ENCODE measurements at places on chromosomes 11 and 22.

GRCh38 chr11:88590361-88590760 lies 252.8 kb upstream of the CTSC start:
- H3K4me3 ChIP-seq = no peak overlapping the region
- H3K36me3 ChIP-seq = no peaks in the 10 kb centered on the region
- no peak for DNase-seq

DNA sequence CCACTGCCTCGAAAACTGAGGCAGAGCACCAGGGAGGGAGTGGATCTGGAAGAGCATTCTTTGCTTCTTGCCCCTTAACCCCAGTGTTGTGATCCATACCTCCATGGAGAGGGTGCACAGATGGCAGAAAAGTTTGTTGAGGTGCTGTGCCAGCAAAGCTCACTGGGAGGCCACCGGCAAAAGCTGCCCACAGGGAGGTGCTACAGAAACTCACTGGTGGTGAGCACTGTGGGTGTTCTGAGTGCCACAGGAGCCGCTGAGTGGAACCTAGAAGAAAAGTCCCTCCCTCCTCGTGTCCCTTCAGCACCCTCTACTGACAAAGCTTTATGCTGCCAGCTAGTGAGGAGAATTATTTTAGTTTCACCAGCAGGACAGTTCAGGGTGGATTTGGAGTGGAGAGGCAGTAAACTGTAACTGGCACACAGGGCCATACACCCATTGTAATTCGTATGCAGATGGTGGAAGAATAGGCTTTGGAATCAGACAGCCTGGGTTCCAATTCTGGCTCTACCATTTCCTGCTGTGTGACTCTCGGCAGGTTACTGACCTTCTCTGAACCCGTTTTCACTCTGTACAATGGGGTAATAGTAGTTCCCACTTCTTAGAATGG lies 84.6 kb downstream of the SWAP70 start:
- H3K27ac ChIP-seq = no peak overlapping the region
- peaks cover 7% of the 10 kb centered on the region for H3K4me1 ChIP-seq
- H3K27me3 ChIP-seq = no peaks in the 10 kb centered on the region
- no peak overlapping the region for H3K4me3 ChIP-seq
- H3K36me3 ChIP-seq = peaks cover 13% of the 10 kb centered on the region

GRCh38 chr11:7341551-7341950 lies 89.8 kb downstream of the SYT9 start:
- H3K36me3 ChIP-seq = no peaks in the 10 kb centered on the region
- no peaks in the 10 kb centered on the region for H3K4me1 ChIP-seq
- H3K27me3 ChIP-seq = no peaks in the 10 kb centered on the region
- no peak for DNase-seq
- H3K4me3 ChIP-seq = no peak overlapping the region

DNA sequence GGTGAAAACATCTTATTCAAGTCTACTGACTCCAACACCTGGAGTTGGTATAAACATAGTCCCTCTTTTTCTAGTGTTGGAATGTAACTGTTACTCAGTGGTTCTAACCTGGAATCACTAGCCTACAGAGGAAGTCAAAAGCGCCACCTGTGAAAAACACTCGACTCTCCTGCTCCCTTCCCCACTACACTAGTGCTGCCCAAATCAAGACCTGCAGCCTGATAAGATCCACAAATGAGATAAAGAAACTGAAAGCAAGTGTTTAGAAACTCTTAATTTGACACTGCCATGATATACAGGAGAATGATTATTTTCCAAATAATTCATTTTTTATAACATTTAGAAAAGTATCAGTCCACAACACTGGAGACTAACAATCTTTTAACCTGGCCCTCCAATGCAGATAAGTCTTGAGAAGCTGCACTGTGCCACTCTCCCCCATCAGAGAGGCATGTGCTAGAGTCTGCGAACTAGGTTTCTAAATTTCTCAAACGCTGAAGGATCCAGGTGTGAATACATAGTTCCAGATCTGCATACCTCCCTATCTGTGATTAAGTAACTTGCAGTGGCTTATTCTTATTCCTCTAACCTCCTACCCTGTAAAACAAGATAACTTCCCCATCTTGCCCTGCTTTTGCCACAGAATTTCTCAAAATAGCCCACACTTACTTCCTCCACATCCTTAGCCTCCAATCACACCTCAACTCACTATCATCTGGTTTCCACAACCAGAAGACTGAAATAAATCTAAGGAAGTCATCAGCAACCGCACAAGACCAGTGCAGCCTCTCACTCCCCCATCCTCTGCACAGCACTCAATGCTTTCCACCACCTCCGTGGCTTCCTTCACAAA lies 88.1 kb downstream of the RRAS2 start:
- no peaks in the 10 kb centered on the region for H3K27me3 ChIP-seq
- DNase-seq = no peak
- no peak overlapping the region for H3K27ac ChIP-seq
- H3K36me3 ChIP-seq = peaks cover 5% of the 10 kb centered on the region
- H3K4me1 ChIP-seq = peaks cover 4% of the 10 kb centered on the region

DNA sequence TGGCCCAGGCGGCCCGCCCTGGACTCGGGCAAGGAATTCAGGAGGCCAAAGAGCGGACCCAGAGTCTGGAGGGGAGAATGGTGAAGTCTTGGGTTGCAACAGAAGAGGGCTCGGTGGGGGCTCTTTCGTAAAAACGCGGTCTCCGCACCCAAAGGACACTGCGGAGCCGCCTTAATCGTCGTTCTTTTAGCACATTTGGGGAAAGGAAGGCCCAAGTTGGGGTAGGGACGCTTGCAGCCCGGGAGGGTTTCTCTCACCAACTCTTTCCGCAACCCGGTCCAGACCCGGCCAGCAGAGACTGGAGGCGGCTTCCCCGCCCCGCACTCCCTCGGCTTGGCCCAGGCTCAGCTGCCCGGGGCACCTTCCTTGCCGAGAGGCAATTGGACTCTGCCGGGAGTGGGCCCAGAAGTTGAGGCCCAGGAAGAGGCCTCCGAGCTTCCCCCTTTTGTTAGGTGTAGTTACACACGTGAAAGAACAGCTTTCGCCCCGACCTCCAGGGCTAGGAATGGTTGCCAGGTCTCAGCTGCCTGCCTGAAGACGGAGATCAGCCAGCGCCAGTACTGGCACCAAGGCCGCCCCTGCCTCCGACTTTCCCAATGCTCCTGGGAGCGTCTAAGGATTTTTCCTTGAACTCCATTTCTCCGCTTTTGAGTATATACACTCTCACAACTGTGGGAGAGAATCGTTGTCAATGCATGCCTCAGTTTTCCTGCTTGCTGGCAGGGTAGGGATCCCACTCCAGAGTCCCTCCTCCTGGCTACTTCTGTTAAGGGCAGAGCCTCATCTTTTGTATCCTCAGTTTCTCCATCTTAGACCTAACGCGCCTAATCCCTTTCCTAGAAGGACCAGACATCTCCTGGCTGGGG lies 3.7 kb downstream of the ALX4 start:
- peak overlapping the region; percentile 34 for H3K4me3 ChIP-seq
- H3K27ac ChIP-seq = no peak overlapping the region
- no peak for DNase-seq
- no peaks in the 10 kb centered on the region for H3K36me3 ChIP-seq
- H3K27me3 ChIP-seq = peaks cover 98% of the 10 kb centered on the region

DNA sequence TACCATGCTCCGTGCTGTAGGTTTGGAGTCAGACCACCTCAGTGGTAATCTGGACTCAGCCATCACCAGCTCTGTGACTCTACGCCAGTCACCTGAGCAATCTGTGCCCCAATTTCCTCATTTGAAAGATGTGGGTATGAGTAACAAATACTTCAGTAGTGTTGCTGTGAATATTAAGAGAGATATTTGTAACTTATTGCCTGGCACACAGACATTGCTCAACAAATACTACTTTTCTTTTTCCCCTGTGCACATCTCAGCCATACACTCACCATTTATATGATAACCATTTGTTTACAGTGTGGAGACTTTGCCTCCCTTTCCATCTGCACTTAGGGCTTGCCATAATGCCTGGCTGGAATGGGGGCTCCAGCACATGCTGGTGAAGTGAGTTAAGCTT lies 89.7 kb upstream of the CLPB start:
- peaks cover 38% of the 10 kb centered on the region for H3K27me3 ChIP-seq
- H3K36me3 ChIP-seq = no peaks in the 10 kb centered on the region
- H3K4me3 ChIP-seq = no peak overlapping the region
- no peak overlapping the region for H3K27ac ChIP-seq

DNA sequence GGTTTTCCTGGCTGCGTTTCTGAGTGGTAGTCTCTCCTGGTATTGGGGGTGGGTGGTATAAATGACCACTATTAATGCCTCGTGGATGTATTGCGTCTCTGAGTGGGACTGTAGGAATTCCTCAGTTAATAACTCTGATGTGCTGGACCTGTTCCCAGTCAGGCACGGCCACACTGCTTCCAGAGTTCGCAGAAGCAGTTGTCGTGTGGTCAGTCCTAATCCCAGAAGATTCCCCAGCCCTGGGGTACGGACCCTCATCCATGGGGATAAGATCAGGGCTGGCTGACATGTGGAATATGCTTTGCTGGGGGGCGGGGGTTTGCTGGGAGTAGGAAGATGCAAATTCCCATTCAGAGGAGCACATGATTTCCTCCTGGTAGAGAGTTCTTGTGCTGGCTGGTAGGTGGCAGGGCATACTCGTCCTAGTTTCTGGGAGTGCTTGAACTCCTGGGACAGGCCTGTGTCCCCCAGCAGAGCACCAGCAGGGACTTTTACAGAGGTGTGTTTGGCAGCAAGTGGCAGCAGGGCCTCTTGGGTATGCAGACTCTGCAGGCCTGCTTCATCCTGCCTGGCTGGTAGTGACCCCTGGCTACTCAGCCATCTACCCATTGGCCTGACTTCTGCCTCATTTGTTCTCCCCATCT lies 157.4 kb downstream of the NAV2 start:
- no peaks in the 10 kb centered on the region for H3K27me3 ChIP-seq
- no peak for DNase-seq
- peaks cover 4% of the 10 kb centered on the region for H3K4me1 ChIP-seq
- H3K36me3 ChIP-seq = peaks cover 3% of the 10 kb centered on the region
- H3K27ac ChIP-seq = no peak overlapping the region

- H3K27ac ChIP-seq = no peak overlapping the region
- DNase-seq = peak; percentile 46
- H3K4me1 ChIP-seq = peaks cover 5% of the 10 kb centered on the region
Observed at GRCh38 chr11:132312701-132313111, 942.3 kb downstream of the NTM start.

- no peak for DNase-seq
- no peak overlapping the region for H3K27ac ChIP-seq
- H3K4me3 ChIP-seq = no peak overlapping the region
- H3K27me3 ChIP-seq = peaks cover 28% of the 10 kb centered on the region
Observed at GRCh38 chr22:37220543-37220981, 8.3 kb upstream of the SSTR3 start.

DNA sequence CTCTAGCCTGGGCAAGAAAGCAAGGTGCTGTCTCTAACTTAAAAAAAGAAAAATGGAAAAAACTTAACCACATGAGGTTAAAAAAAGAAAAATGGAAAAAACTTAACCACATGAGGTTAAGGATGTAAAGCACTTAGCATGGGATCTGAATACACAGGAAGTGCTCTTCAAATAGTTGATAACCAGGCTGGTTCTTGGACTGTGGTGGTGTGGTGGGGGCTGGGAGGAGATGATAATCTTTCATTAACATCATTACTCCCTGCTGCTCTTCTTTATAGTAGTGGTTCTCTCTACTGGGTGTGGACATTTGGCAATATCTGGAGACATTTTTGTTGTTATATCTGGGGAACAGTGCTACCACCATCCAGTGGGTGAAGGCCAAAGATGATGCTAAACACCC lies 88.4 kb downstream of the TTC17 start:
- peaks cover 51% of the 10 kb centered on the region for H3K36me3 ChIP-seq
- DNase-seq = no peak
- H3K27ac ChIP-seq = no peak overlapping the region
- no peaks in the 10 kb centered on the region for H3K4me1 ChIP-seq
- no peak overlapping the region for H3K4me3 ChIP-seq

- H3K36me3 ChIP-seq = no peaks in the 10 kb centered on the region
- H3K4me1 ChIP-seq = peaks cover 1% of the 10 kb centered on the region
- H3K27me3 ChIP-seq = peaks cover 55% of the 10 kb centered on the region
- no peak for DNase-seq
- no peak overlapping the region for H3K27ac ChIP-seq
- H3K4me3 ChIP-seq = no peak overlapping the region
Observed at GRCh38 chr11:1691878-1692707, 4.9 kb upstream of the KRTAP5-6 start.

- no peaks in the 10 kb centered on the region for H3K27me3 ChIP-seq
- DNase-seq = no peak
- no peaks in the 10 kb centered on the region for H3K36me3 ChIP-seq
- no peak overlapping the region for H3K27ac ChIP-seq
- H3K4me1 ChIP-seq = no peaks in the 10 kb centered on the region
Observed at GRCh38 chr11:17244046-17244445, 32.5 kb upstream of the NUCB2 start.
